ENCODE measurements at places on chromosomes 1 and 21.

DNA sequence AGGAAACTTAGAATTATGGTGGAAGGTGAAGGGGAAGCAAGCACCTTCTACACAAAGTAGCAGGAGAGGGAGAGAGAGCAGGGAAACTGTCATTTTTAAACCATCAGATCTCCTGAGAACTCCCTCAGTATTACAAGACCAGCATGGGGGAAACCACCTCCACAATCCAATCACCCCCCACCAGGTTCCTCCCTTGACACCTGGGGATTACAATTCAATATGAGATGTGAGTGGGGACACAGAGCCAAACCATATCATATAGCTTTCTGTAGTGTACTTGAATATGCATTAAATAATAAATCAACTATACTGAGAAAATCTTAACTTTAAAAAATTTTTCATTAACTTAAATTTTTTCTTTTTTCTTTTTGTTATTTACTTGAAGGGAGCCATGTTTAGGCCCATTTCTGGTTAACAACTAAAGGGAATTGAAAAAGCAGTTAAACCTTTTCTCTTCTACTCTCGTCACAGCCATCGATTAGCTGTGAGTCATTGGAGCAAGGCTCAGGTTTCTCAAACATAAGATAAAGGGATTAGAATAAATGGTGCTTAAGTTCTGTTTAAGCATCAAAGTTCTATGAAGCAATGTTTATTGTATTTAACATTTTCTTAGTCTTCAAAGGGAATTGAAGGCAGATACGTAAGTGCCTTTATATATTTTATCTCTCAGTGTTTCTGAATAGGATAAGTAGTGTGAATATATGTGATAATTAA, 72.2 kb upstream of the DPT start:
- DNase-seq = no peak

- no peak for DNase-seq
Observed at GRCh38 chr1:239998312-239998649, 93.4 kb upstream of the FMN2 start.

- DNase-seq = no peak
Observed at GRCh38 chr1:58922302-58923089, 138.6 kb upstream of the JUN start.

DNA sequence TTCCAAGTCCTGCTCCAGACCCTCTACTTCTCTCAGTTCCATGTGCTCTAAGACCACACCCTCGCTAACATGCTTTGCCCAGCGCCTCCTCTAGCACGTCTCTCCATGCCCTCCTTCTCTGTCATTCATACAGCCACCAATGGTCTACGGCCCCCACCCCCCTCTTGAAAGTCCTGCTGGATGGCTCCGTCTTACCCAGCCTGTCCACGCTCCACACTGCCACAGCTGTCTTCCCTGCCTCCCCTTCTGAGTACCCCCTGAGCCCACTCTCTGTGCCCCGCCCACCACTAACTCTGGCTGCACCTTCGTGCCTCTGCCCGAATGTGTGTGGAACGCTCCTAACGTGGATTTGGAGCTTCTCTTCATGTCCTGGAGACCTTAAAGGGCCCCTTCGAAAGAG, 244.6 kb downstream of the TRABD2B start:
- DNase-seq = no peak

DNA sequence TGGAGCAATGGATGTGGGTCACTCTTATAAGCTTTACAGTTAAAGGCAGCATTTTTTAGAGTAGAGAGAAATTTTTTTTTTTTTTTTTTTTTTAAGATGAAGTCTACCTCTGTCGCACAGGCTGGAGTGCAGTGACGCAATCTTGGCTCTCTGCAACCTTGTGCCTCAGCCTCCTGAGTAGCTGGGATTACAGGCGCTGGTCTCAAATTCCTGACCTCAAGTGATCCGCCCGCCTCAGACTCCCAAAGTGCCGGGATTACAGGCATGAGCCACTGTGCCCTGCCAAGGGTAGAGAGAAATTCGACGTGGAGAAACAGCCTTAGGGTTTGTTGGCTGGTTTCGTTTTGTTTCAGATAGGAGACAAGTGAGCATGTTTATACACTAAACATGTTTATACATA, 594.2 kb upstream of the ADAMTS5 start:
- no peak for DNase-seq

DNA sequence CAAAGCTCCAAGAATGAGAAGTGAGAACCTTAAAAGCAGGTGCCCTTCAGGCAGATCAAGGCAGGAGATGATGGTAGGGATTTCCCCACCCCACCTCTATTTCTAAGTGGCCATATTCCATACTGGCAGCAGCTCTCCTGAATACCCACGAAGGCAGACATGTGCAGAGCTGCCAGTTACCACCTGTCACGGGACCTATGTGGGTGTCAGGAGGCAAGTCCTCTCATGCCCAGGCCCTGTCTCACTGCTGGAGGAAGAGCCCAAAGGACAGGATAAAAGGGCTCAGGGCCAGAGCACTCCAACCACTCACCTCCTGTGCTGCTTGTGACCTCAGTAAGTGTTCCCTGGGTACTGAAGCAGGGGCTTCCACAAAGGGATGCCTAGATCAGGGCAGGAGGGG, 721 bp upstream of the LCE1B start:
- DNase-seq = no peak

DNA sequence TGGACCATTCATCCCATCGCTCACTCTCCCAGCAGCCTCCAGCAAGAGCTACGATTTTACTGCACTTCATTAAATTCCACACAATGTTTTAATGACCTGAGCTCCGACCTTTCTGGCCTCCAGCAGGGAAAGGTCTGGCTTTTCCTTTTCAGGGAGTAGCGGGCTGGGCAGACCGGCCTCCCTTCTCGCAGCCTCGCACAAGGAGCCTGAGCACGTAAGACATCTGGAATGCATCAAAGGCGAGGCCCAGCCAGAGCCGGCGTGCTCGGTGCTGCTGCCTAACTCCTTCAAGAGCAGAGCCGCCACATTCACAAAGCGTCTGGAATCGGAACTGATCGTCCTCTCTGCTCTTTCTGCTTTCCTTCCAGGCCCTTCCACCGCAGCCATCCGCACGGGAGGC, 32.5 kb upstream of the FHAD1 start:
- DNase-seq = no peak

DNA sequence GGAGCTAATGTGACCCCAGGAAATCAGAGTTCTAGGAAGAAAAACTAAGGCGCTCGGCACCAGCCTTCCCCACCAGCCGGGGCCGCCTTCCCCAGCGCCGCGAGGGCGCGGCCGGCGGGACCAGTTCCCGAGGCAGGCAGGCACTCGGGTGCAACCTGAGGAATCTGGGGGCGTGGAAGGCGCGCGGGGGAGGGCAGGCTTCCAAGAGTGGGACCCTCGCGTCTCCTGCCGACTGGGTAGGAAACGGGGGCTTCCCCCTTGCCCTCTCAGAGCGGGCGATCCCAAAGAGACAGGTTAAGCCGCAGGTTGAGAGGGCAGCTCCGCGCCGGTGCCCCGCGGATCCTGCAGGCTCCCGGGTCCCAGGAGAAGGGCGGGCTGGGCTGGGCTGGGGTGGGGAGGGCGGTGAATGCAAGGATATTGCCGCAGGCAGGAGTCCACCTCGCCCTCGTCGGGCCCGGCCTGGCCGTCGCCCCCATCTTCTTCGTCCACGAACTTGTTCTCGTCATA, 431 bp downstream of the ARPC5 start:
- peak; percentile 36 for DNase-seq

- no peak for DNase-seq
Observed at GRCh38 chr1:63918418-63918945, 144.7 kb downstream of the ROR1 start.

- DNase-seq = peak; percentile 52
Observed at GRCh38 chr1:154944401-154945159, 8.1 kb upstream of the PMVK start.
